ENCODE measurements at places on chromosomes 13 and 19.

GRCh38 chr13:73767747-73768315 is 366.4 kb downstream of the KLF12 start:
- no peak for DNase-seq

- DNase-seq, result no peak
These were observed 47.8 kb upstream of the VSTM2B start for GRCh38 chr19:29477831-29478577.

GRCh38 chr13:114148521-114148855 is 16.1 kb upstream of the RASA3 start:
- DNase-seq, result peak; percentile 86

- no peak for DNase-seq
These were observed 21.3 kb upstream of the MTRF1 start for GRCh38 chr13:41284512-41285288.

- no peak for DNase-seq
These were observed 134.8 kb upstream of the SPRY2 start for GRCh38 chr13:80475718-80476117.

All from MV-4-11 (cell line).